Activated naive CD8-positive, alpha-beta T cell treated with anti-CD3 and anti-CD28 coated beads for 36 hours (primary cell): ENCODE measurements at places on chromosomes 7 and 10. TPM values are rescaled to one million over a fixed set of nuclear protein-coding genes. Genes with fewer than 3 reads are reported as not detected.

The PTF1A gene
- not detected for total RNA-seq

The IFRD1 gene
- 55.1 TPM for total RNA-seq

The MINDY4 gene
- 2.0 TPM for total RNA-seq

The MLXIPL gene
- not detected for total RNA-seq

The MKLN1 gene
- 32.4 TPM for total RNA-seq

The SEC31B gene
- total RNA-seq, result 14.6 TPM

The ANAPC16 gene
- 71.0 TPM for total RNA-seq

The DRGX gene
- total RNA-seq, result not detected

The ARID5B gene
- 17.1 TPM for total RNA-seq

The ZWINT gene
- 130 TPM for total RNA-seq

The PKD2L1 gene
- total RNA-seq, result not detected

The PLEKHS1 gene
- total RNA-seq, result 0.24 TPM

The TUBAL3 gene
- not detected for total RNA-seq

The PTPRN2 gene
- total RNA-seq, result 0.72 TPM

The UNCX gene
- total RNA-seq, result not detected

The SPDYE16 gene
- 0.14 TPM for total RNA-seq

The LRMDA gene
- total RNA-seq, result not detected

The TIAL1 gene
- 212 TPM for total RNA-seq

The SCRN1 gene
- total RNA-seq, result 8.2 TPM

The CYREN gene
- total RNA-seq, result 51.7 TPM

The H2AZ2 gene
- total RNA-seq, result 305 TPM

The ZNF467 gene
- total RNA-seq, result 0.21 TPM

The KAZALD1 gene
- 0.25 TPM for total RNA-seq

The ENTPD1 gene
- 0.64 TPM for total RNA-seq

The PNLIPRP3 gene
- total RNA-seq, result not detected

The NRCAM gene
- total RNA-seq, result 3.9 TPM
